RPMI7951 (cell line): ENCODE measurements at places on chromosomes 6 and 20. TPM values are rescaled to one million over a fixed set of nuclear protein-coding genes. Genes with fewer than 3 reads are reported as not detected.
A peak's percentile ranks its signal among the peaks of the same experiment; 100 is the strongest.

The BPI gene
- 0.24 and 0.29 TPM in 2 replicates for total RNA-seq

DNA sequence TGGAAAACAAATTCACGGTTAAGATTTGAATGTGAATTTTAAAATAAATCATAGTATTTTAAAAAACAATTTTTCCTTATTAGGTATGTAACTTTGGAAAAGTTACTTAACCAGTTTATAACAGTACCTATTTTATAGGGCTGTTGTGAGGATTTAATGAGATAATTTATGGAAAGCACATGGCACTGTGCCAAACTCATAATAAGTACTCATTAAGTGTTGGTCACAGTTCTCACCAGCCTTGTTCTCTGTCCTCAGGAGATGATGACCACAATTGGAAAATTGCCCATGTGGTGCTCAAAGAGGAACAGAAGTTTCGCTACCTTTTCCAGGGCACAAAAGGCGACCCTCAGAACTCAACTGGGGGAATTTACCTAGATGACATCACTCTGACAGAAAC, 39.6 kb downstream of the MEP1A start:
- DNase-seq = no peak

- DNase-seq = peak; percentile 59
Measured at GRCh38 chr6:163146036-163146435, 268.5 kb upstream of the QKI start.

DNA sequence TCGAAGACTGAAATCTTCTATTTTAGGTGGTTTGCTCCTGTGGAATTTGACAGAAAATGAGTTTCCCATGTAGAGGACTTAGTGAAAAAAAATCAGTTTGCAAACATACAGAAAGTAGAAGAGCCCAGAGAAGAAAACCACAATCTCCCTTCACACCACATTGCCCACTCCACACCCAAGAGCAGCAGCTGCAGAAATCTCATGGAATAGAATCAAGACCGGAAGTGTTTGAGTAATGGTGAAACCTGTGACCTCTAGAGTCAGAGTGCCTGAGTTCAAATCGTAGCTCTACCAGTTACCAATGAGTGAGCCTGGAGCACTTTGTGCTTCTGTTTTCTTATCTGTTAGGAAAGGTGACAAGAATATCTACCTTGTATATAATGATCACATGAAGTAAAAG, 4.6 kb downstream of the SIRPG start:
- peak; percentile 61 for DNase-seq

DNA sequence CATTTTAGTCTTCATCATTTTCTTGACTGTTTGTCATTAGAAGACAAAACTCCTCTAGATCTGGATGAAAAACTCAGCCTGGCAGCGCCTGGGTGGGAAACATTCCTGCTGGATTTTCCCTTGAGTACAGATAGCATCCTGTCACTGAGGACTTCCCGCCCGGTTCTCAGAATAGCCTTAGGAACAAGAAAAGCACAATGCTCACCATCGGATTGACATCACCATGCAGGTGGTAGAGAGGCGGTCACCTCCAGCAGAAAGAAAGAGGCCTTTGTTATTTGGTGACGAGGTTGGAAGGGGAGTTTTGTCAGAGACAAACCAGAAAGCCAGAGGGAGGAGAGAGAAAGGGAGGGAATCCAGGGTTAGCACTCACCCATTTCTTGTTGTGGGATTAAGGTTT, 39.8 kb downstream of the KIF25 start:
- DNase-seq = peak; percentile 58

GRCh38 chr20:3382836-3383235, 24.6 kb downstream of the DNAAF9 start:
- DNase-seq = peak; percentile 14

DNA sequence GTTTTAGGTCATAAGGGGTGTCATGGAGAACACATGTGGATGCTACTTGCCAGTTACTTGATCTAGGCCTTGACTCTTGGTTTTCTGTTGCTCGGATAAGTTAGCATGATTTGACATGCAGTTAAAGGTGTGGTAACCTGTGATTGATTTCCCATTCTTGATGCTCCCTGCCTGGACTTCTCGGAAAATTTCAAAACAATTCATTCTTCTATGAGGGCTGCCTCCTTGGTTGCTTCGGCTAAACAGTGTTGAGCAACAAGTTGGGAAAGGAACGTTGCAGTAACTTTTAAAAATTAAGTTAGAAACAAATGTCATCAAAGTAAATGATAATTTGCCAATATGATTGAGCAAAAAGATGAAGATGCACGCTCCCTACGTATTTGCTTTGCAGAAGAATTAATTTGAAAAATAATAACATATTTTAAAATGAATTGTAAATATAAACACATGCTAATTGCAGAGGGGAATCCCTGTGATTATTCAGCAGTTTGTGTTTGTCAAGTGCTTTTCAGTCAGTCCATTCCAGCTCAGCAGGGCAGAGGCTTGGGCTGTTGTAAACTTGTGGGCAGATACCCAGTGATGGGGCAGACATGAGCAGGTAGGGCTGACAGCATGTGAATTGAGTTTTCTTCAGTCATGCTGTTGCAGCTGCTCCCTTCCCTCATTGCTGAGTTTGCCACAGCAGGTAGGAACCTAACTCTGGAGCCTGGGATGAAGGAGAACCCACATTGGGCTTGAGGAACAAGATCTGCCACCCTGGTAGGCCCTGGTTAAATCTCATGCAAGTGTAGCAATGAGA, 110.2 kb downstream of the ESR1 start:
- DNase-seq = no peak
